ENCODE measurements at places on chromosomes 2 and 18.

GRCh38 chr2:99697811-99698568 lies 208.2 kb upstream of the REV1 start:
- DNase-seq = no peak

DNA sequence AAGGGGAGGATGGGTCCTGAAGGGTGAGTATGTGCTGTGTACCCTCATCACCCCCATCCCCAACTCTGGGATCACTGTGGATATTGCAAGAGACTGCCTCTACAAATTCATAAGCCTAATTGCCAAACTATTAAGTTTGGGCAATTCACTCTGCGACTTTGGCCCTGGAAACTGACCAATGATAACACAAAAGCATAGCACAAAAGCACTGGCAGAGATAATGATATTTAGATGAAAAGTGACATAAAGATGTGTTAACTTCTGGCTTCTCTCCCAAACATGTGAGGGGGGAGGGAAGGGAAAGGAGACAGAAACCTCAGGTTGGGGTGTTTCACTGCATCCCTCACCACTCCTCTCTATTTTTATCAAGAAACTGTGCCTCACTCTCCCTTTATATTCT lies 150.3 kb downstream of the SATB2 start:
- no peak for DNase-seq

DNA sequence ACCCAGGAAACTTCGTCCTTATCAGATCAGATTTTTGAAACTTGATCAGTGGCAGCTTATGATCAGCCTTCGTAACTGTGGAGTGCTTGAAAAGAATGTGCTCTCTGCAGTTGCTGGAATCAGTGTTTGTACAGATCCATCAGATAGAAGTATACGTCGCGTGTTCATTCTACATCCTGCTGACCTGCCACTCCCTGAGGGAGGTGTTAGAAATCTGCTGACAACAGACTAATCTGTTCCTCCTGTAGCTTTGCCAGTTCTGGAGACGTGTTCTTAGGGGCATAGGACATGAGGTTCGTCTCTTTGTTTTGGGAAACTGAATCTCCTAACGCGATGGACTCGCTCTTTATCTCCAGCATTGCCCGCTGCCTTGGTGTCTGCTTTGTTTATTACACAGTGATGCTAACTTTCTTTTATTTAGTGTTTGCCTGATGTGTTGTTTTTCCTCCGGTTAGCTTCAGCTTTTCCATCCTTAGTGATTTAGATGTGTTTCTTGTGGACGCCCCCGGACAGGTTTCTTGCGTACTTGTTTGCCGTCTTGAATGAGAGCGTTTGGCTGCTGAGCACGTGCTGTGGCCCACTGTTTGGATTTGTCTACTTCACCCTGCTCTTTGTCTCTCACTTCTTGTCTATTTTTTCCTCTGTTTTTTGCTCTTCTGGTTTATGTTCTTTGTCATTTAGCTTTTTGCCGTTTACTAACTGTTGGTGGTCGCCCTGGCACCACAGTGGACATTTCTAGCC lies 17.4 kb upstream of the GAL3ST2 start:
- DNase-seq = no peak

GRCh38 chr2:150610670-150611279 lies 123.3 kb upstream of the RND3 start:
- no peak for DNase-seq

- no peak for DNase-seq
Measured at GRCh38 chr2:100320547-100321178, 1.6 kb downstream of the LONRF2 start.

DNA sequence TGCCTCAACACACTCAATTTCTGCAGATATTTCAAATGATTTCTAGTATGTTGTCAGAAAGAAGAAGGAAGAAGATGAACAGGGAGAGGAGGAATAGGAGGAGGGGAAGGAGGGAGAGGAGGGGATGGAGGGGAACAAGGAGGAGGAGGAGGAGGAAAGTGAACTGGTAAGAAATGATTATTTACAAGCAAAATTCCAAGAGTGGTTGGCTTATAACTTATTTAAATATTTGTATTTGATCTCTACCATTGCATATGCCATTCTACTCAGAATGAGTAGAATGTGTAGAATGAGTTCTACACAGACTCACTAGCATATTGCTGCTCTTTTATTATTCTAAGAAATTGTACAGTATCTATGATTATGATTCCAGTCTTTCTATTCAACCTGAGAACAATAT lies 866.2 kb upstream of the DDX18 start:
- DNase-seq = no peak

- DNase-seq = no peak
Measured at GRCh38 chr2:15009681-15010080, 377.2 kb downstream of the LRATD1 start.

DNA sequence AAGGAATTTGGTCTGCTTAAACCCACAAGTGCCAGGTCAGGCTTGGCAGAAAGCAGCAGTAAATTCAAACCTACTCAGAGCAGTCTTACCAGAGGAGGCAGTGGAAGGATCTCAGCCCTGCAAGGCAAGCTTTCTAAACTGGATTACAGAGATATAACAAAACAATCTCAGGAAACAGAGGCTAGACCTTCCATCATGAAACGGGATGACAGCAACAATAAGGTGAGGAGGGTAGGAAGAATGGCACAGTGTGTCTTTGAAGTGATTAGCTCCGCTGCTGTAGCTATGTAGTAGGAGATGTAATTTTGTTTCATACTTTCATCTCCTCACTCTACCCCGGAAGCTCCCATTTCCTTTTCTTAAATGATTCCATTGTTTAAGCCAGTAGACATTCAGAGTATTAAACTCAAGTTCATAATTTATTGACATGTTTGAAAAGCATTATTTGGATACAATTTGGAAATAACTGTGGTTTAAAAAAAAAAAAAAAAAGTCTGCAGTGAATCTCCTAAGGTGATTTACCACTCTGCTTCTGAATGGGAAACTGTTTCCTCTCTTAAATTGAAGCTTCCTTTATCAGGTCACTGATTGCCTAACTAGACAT lies 29.4 kb upstream of the DYSF start:
- DNase-seq = no peak

- no peak for DNase-seq
Measured at GRCh38 chr2:10222-10875, 36.0 kb downstream of the FAM110C start.

DNA sequence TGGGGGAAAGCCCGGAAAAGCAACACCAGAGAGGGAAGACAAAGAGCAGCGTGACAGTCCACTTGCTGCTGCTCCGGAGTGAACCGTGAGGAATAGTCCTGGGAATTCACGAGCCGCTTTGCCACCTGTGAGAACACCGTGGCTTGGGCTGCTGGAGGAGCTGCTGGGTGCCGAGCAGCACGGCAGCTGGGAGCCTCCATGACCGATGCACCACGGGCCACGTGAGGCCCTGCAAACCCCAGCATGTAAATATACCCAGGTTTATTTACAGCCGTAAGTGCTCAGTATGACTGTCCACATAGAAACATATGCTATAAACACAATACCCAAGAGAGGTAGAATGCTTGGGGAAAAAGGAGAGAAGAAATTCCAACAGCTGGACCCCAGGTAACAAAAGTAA lies 65.1 kb downstream of the SMIM21 start:
- no peak for DNase-seq

GRCh38 chr18:23568281-23569138 lies 17.8 kb downstream of the NPC1 start:
- no peak for DNase-seq

DNA sequence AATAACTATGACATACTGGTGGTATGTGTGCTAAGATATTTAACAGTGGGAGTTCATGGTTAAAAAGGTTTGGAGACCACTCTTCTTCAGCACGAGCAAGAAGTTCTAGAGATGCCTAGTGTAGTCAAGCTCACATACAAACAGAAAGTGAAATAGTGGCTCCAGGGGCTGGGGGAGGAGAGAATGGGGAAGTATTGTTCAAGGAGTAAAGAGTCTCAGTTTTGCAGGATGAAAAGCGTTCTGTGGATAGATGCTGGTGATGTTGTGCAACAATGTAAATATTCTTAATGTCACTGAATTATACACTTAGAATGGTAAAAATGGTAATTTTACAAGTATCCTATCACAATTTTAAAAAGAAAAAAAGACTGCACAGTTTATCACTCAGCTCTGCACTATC lies 29.0 kb upstream of the EPAS1 start:
- no peak for DNase-seq

GRCh38 chr2:240304746-240305161 lies 130.7 kb upstream of the GPC1 start:
- DNase-seq = no peak

DNA sequence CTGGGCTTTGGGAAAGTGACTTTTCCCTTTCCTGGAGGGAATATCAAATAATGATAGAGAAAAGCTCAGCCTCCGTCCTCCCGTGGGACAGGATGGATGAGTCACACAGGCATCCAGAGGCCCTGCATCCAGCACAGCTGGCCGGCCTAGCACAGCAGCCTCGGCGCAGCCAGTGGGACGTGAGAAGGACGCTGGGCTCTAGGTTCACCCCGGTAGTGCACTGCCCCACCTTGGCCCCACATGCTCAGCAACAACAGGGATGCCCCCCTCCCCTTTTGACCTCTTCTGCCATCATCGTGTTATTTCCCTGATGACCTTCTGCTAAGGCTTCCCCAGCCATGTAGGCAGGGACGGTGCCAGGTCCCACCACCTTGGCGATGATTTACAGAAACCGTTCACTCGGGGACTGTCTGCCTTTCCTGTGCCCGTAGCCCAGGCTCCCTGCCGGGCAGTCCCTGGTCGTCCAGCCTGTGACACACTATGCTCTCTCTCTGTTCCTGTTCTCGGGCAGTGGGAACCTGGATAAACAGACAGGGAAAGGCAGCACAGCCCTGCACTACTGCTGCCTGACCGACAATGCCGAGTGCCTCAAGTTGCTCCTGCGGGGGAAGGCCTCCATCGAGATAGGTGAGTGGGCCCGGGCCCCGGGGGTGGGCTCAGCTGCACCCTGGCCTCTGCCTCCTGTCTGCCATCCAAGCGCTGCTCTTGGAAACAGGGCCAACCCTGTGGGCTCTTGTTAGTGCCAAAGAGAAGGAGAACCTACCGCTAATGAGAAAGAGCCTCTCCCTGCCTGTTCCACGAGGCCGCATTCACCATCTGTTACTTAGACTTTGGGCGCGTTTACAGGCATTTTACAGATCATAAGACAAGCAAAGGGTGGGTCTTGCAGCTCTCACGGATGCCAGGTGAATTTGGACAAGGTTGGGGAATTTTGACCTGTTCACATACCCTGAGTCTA lies 44.6 kb downstream of the ITGB1BP1 start:
- DNase-seq = no peak

GRCh38 chr2:111222204-111222866 lies 101.6 kb downstream of the BCL2L11 start:
- DNase-seq = no peak

DNA sequence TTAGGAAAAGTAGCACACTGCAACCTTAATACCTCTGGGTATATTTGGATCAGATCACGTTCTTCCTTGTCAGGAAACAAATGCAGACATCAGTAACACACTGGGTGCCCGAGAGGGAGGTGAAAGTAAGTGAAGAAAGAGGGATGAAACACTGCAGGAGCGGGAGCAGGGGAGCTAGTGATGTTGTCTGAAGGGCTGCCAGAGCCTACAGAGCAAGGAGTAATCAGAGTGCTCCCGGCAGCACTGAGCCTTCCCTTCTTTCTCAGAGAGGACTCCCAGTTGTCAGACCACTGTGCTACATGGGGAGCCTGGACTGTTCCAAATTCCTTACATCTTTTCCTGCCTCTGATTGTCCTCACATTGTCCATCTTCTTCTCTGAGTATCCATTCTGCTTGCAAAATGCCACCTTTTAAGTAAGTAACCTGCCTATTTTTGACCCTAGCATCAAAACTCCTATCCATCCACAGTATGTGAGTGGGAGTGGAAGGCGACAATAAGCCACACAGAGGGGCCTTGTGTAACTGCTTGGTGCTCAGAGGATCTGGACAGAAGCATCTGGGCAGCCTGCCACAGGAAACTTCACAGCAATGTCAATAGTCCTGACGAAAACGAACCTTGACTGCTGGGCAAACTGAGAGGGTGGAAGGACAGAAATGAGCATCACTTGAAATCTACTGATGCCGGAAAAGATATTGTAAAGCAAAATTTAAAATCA lies 10.8 kb upstream of the NAB1 start:
- DNase-seq = no peak

DNA sequence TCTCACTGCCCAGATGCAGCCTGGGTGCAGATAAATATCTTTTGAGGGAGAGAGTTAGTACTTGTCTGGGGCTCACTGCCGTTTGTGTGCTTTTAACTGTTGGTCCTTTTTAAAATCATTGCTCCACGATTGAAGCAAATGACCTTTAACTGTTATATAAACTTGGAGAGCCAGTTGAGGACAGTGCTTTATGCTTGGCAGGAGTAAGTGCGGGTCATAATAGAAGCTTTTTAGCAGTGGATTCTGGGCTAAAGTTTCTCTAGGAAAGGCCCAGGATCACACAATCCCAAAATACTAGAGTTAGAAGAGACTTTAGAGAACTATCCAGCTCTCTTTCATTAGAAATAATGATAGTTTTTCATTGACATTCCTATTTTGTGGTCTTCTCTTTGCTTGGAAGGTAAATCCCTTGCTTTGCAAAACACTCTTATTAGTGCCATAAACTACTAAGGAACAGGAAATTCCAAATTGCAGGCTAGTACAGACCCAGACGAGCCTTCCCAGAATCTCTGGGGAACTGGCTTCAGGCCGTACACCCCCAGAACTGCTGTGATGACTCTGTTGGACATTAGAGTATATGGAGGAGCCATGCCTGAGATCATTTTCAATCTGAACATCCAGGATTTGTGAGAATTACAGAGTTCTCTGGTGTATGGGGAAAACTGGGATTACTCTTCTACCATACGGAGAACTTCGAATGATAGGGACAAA lies 19.1 kb downstream of the LIMS1 start:
- no peak for DNase-seq

- no peak for DNase-seq
Measured at GRCh38 chr18:74128159-74128558, 19.5 kb downstream of the FBXO15 start.

- no peak for DNase-seq
Measured at GRCh38 chr2:230762317-230762896, 49.8 kb downstream of the CAB39 start.

GRCh38 chr18:13264091-13265007 lies 45.8 kb downstream of the LDLRAD4 start:
- DNase-seq = no peak

DNA sequence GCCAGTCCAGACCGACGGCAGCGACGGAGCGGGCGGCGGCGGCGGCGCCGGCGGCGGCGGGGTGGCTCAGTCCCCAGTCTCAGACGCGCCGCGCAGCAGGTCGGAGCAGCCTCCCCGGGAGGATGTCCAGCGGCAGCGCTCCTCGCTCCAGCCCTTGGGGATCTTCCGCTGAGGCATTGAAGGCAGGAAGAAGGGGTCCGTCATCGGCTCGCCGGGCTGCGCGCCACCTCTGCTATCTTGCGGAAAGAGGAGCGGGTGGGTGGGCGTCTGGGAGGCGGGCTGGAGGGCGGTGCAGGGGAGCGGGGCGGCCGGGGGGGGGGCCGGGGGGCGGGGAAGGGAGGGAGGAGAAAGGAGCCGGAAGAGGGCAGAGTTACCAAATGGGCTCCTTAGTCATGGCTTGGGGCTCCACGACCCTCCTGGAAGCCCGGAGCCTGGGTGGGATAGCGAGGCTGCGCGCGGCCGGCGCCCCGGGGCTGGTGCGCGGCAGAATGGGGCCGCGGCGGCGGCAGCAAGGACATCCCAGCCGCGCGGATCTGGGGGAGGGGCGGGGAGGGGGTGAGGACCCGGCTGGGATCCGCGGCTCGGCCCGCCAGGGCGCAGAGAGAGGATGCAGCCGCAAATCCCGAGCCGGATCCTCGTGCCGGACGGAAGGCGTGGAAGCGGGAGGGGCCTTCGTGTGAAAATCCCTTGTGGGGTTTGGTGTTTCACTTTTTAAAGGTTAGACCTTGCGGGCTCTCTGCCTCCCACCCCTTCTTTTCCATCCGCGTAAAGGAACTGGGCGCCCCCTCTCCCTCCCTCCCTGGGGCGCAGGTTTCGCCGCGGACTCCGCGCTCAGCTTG lies at the start of gene NETO1:
Gene NETO1, minus strand, starts transcription at position 242 of the 839 bp plus-strand sequence. CDS start 696 bp downstream, outside the sequence.
- no peak for DNase-seq
